ENCODE measurements at places on chromosomes 4 and X.

- no peak for DNase-seq
Observed at GRCh38 chr4:4480685-4481398, 61.0 kb downstream of the STX18 start.

GRCh38 chrX:120536061-120536460, 24.7 kb downstream of the CUL4B start:
- no peak for DNase-seq

DNA sequence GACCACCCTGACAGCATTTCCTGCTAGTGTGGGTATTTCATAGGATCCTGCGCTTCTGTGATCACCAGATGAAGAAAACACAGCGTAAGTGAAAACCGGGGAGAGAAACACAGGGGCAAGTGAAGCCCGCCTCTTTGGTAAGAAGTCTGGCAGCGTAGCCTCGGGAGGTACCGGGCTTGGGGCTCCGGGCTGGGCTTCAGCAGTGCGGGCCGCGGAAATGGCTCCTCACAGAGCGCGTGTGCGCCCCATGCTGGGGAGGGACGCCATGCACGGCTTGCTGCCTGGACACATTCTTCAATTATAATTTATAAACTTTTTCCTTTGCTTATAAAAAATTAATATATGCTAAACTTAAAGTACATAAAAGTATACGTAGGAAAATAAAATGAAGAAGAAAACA, 151.5 kb downstream of the AFAP1 start:
- DNase-seq: no peak

DNA sequence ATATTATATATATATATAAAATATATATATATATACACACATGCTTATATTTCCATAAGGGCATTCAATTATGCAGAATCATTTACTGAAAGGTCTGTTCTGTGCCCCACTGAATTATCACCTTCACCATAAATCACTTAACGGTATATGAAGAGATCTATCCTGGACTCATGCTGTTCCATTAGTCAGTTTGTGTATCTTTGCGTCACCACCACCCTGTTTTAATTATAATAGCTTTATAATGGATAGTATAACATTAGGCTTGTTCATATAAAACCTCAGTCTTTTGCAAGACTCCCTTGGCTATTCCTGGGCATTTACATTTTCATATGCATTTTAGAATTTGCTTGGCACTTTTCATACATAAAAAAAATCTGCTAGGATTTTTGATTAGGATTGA, 19.1 kb downstream of the WDR17 start:
- DNase-seq: no peak

DNA sequence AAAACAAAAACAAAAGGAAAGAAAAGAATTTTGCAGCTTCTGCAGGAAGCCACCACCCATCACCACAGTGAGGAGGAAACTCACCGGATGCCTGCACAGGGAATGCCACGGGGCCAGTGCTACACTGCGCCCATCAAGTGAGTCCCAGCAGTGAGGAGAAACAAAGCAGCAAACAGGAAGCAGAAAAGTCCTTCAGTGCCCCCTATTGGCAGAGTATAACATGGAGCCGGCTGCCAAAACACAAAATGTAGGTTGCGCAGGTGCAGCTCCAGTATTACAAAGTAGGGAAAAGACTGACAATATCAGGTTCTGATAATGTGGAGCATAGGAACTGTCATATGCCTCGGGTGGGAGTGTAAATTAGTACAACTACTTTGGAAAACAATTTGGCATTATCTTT, 23.3 kb upstream of the SCML2 start:
- no peak for DNase-seq

DNA sequence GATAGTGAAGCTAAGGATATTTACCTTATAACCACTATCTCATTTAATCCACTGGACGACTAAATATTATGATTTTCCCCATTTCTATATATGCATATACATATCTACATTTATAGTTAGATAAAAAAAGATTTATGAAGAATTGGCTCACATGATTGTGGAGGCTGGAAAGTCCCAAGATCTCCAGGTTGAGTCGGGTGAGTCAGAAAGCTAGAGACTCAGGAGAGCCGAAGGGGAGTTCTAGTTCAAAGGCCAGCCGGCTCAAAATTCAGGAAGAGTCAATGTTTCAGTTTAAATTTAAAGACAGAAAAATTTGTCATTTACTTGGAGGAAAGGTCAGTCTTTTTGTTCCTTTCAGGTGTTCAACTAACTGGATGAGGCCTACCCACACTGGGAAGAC, 158.2 kb upstream of the CPEB2 start:
- DNase-seq: no peak

DNA sequence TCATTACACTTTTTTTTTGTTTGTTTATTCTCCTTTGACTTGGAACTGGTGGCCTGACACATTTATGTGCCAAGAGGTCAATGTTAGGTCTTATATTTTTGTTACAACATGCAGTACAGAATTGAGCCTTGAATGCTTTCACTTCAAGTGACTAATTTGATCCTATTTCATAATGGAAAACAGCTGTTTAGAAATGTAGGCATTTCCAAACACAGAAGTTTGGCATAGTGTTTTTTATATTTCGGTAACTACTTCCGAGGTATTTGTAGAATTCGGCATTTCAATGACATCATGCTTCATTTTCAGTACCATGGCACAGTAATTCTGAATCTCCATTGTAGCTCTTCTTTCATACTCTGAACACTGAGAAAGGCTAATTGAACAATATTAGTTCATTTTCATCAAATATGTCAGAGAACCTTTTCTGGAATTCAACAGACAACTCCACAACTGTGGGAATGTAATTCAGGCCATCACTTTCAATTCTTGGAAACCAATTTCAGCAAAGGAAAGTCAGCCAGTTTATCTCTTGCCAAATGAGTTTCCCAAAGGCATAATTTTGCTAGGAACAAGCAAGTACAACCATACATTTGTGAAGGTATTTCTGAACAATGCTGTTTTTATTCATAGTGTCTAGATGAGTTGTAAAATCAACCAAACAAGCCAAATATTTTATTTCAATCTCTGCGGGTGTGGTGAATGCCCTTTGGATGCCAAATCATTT, 11.4 kb downstream of the FAM120C start:
- DNase-seq: no peak

GRCh38 chr4:150366487-150366999, 215.4 kb upstream of the MAB21L2 start:
- no peak for DNase-seq

DNA sequence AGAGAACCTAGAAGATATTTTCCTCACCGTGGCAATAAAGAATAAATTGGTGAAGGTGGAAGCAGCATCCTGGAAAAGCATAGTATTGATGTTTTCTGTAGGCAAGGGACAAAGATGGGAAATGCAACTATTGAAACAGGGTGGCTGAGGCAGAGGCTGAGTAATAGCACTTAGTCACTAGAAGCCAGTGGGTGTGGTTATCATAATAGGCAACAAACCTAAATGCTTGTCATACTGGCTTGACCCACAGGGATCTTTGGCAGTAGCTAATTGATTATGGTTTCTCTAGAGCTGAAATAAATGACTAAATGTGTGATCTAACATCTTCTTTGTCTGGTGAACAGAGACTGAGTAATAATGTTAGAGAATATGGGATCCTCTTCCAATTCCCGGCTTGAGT, 353.6 kb upstream of the RPS6KA3 start:
- DNase-seq: no peak

DNA sequence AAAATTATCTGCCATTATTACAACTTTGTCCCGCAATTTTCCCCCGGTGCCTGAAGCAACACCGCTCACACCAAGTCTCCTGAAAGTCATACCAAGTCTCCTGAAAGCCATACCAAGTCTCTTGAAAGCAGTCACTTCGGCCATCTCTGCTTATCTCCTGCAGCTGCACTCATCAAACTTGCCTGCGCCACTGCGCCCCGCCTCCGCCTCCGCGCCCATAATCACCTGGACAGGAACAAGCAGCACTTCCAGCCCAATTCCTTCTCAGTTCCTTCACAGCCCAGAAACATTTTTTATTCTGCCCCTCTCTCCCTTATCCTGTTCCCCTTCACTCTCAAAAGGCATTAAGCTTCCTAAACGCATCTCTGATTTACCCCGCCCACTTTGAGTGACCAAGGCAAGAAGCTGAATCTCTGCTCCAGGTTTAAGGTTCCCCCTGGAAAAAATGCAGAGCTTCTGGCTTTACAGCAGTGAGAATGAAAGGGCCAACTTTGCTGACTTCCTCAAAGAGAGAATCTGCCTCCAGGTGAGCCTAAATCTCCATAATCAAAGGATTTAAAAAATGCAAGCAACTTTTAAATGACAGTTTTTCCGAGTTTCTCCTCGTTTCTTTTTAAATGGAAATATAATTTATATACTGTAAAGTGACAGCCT, 7.7 kb downstream of the GPR50 start:
- no peak for DNase-seq

GRCh38 chr4:115323106-115323707, 209.8 kb upstream of the NDST4 start:
- DNase-seq: no peak

GRCh38 chr4:135185256-135185655, 983.7 kb upstream of the PABPC4L start:
- no peak for DNase-seq

DNA sequence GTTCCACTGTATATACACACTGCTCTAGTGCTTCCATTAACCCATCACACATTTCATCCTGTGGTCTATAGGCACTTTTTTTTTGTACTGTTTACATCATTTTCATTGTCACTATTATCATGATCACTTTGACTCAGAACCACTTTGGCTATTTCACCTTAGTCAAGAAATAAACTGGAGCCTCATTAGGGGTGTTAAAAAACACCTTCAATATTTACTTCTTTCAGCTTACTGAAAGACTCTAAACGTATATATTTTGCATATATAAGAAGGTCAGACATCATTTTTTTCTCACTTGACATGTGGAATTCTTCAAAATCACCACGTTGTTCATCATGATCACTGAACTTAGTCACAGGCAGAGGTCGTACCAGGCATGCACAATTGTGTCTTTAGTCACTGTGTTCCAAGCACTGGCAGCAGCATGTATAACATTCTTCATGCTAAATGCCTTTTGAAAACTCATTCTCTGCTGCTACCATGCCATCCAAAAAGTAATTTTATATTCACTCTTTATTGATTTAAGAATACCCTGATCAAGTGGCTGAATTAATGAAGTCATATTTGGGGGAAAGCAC, 229.2 kb upstream of the ARSJ start:
- no peak for DNase-seq

- peak; percentile 22 for DNase-seq
Observed at GRCh38 chrX:23694606-23695005, 27.3 kb downstream of the PRDX4 start.

GRCh38 chr4:5928274-5928673, 35.4 kb upstream of the CRMP1 start:
- no peak for DNase-seq

- DNase-seq: no peak
Observed at GRCh38 chr4:90189946-90190345, 62.8 kb downstream of the CCSER1 start.

DNA sequence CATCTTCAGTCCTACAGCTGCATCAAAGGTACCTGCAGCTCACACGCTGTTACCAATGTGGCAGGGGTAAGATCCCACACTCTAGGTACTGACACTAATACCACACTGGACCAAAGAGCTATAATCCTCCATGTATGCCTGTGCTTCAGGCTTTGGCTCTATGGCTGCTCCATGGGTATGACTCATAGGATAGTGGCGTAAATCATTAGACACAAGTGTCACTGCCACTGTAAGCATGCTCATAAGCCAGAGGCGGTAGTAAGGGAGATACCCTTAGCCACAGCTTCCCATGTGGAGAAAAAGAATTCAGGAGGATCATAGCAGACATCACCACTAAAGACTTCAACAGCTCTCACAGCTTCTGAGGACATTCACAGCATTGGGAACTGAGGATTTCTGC, 287.5 kb downstream of the ACTRT1 start:
- no peak for DNase-seq

DNA sequence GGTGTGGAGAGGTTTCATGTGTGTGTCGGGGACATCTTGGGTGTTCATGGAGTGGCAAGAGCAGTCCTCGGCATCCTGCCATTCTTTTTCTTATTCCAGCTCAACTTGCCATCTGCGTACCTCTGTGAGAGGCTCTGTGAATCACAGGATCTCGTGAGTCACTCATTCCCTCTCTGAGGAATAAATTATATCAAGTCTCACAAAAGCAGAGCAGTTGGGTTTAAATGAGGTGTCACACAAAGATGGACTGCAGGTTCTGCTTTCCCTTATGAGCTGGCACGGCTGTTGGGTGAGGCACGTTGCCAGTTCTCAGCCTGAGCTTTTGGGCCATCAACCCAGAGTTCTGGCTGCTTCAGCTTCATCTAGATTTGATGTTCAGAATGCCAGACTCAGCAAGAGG, 6.8 kb upstream of the OCIAD2 start:
- no peak for DNase-seq

- DNase-seq: no peak
Observed at GRCh38 chr4:71932941-71933340, 98.9 kb upstream of the NPFFR2 start.

DNA sequence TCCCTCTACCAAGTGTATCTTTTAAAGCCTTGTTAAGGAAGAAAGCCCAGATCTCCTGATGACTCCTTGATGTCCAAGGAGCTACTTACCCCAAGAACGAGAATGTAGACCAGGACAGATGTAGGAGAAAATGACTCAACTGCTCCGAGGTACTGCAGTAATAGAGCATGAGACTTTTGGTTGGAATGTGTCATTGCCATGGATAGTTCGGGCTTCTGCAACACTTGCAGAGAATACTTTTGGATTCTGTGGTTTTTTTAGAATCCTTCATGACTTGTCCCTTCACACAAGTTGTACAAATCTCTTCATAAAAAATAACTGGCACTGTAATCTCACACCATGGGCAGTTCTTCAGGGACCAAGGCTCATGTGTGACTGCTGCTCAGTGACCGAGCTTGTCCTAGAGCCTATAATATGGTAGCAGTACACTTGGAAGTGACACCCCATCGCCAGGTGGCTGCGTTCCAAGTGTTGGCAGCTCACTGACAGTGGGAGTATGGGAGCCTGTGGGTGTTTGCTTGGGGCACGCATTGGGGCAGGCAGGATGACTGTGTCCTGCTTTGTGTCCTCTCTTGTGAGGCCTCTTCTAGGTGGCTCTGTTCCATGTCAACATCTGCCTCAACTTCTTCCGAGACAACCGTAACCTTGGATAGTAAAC, 87.9 kb upstream of the WDR1 start:
- DNase-seq: no peak

- no peak for DNase-seq
Observed at GRCh38 chr4:118034053-118034785, at the start of gene NDST3. Gene NDST3 (plus strand): TSS chr4:118034486. CDS start chr4:118053911, 19,425 bp downstream.

- DNase-seq: no peak
Observed at GRCh38 chrX:45422216-45422925, 221.7 kb upstream of the DIPK2B start.

DNA sequence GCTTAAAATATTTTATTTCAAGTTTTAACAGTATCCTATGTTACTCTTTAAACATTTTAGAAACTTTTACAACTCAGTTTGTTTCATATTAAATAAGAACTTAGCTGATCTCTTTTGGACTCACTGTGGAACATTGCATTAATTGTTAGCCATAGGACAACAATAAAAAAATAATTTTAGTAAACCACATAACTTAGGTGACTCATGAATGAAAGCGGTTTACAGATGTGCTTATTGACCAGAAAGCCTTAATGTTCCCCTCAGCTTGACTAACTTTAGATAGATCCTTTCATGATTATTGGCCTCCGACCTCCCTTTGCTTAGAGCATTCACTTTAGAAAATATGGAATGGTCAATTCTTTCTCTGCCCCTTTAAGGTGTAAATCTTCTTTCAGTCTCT, 783.5 kb upstream of the MAGEB2 start:
- DNase-seq: no peak
